Epithelial cell of umbilical artery (primary cell): ENCODE measurements at places on chromosomes 12 and 14. TPM values are rescaled to one million over a fixed set of nuclear protein-coding genes. Genes with fewer than 3 reads are reported as not detected.

CLECL1 gene
- total RNA-seq: not detected in 2 replicates

NINJ2 gene
- 0.65 TPM in 1 of 2 replicates, not detected in the other for total RNA-seq

EP400 gene
- total RNA-seq: 6.5 and 8.4 TPM in 2 replicates

SRP54 gene
- total RNA-seq: 91.3 and 95.7 TPM in 2 replicates

BICDL1 gene
- total RNA-seq: not detected in 2 replicates

BAZ2A gene
- total RNA-seq: 15.0 and 15.3 TPM in 2 replicates

ATP5F1B gene
- 567 and 603 TPM in 2 replicates for total RNA-seq

COX14 gene
- total RNA-seq: 32.4 and 48.4 TPM in 2 replicates

MANSC4 gene
- 0.32 TPM in 1 of 2 replicates, not detected in the other for total RNA-seq

CFAP251 gene
- total RNA-seq: 0.97 and 1.4 TPM in 2 replicates

DGLUCY gene
- 31.2 and 51.5 TPM in 2 replicates for total RNA-seq

KLRC1 gene
- total RNA-seq: not detected in 2 replicates

TEX52 gene
- total RNA-seq: not detected in 2 replicates
